ENCODE measurements at places on chromosomes 5 and 9.

- no peak for DNase-seq
Observed at GRCh38 chr9:77817590-77818311, 169.6 kb upstream of the GNA14 start.

GRCh38 chr5:162641142-162641813 lies 573.7 kb downstream of the GABRG2 start:
- DNase-seq, result no peak

DNA sequence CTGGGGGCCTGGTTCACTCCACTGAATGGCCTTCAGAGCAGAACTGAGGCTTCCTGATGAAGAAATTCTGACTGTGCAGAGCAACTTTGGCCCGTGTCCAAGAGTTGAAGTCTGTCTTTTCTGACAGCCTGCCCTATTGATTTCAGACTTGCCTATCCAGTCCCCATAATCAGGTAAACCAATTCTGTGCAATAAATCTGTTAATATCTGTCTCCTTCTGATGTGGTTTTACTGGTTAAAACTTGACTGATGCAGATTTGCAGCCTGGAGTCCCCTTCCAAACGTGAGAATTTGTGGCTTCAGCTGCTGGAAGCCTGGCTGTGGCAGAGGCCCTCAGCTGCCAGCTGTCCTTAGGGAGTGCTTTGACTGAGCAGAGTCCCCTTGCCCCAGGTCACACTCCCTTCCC lies 283.9 kb upstream of the ANKRD55 start:
- DNase-seq, result no peak

- no peak for DNase-seq
Observed at GRCh38 chr5:56140073-56140472, 93.1 kb downstream of the ANKRD55 start.

Measured in activated CD8-positive, alpha-beta memory T cell treated with anti-CD3 and anti-CD28 coated beads for 4 hours (primary cell).